Suppressor macrophage (primary cell): ENCODE measurements at places on chromosomes 2 and 18.

DNA sequence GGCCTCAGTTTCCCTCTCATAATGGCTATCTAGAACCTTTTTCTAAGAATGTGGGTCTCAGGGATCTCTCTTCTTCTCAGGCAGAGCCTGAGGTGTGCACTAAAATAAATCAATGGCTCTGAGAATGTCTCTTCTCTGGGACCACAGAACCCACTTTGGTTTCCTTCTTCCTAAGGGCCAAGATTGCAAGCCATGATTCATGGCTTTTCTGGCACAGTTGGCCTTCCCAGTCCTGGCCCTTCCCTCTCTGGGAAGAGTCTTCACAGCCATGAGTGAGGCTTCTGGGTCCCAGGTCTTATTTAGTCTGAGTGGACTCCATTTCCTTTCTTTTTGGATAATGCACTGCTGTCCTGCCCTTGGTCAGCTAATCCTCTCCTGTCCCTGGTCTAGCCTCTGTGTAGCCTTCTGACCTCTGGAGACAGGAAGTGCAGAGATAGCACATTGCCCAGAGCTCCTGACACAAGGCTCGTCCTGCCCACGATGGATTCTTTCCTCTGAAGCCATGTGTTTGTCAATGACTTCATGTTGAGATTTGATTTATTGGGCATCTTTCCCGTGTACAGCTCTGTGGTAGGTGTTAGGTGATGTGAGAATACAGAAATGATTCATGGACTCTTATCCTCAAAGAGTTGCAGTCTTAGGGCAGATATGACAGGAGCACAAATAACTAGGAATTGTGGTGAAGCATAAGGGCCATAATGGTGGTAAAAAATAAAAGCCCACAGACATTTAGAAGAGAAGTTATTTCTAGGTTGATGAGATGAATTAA, 245.0 kb downstream of the CLIP4 start:
- no peak for DNase-seq

DNA sequence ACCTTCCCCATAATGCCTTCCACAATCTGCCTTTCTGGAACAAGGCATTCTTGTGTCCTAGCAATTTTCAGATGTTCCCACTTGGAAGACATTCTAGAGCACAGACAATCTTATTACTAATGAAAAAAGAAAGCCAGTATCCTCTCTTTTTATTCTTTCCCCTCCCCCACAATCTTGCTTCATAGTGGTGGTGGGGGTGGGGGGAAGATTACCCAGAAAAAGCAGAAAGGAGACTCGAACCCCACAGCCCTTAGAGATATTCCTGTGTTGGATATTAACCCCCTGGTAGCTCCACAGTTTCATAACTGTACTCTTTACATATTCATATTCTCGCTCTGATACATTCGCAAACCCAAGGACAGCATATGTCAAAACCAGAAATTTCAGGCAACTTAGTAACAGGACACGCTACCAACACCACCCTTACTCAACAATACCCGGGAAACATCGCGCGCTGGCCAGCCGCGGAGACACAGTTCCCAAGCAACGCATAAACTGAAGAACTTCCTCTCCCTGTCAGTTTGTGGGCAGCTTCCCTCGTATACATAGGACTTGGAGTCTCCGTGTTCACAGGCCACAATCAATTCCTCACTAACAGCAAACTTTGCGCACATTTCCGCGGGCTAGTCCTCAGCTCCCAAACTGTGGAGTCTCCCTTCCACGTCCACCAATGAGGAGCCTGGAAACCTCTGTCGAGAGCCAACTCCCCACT, 793 bp downstream of the NR4A2 start:
- DNase-seq: peak; percentile 92

- DNase-seq: peak; percentile 82
Measured at GRCh38 chr2:130371723-130372054, 15.8 kb downstream of the PTPN18 start.

DNA sequence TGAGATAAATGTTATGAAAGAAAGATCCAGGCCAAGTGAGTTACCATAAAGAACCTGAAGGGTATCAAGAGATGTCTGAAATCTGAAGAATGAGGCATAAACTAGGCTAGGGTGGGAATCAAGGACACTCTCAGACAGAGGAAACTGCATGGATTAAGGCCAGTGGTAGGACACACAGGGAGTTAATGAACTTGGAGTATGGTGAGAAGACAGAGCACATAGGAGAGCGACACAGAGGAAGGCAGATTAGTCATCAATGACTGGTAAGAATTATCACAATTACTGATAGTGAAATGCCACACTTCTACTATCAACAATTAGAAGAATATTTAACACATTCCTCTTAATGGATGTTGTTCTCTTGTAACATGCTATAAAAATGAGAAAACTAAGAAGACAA, 76.9 kb downstream of the TTC21B start:
- DNase-seq: no peak

GRCh38 chr2:8298783-8299182, 383.1 kb upstream of the ID2 start:
- peak; percentile 99 for DNase-seq

DNA sequence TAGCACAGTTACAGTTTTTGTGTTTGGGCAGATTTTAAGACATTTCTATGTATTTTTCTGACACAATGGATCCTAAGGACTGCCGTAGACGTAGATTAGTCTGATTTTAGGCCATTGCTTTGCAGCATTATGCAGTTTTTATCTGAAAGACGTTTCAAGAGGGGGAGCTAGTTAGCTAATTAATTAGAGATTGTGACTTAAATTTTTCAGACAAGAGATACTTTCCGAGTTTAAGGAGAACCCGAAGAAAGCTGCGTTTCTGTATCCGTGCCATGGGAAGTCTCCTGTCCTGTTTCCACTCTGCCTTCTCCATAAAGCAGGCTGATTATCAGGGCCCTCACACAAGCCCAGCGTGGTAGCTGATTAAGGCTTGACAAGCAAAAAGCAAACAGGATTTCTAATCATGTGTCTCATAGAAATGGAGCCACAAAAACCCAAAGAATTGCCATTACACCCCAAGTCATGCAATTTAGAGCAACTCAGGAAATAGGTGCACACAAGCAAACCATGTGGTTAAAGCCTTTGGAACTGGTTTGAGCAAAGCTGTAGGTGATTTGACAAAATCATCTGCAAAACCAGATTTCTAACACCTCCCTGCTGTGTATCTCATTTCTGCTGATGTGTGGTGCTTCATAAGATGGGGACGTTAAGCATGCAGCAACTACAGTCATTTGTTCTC, 808.1 kb downstream of the RNF144A start:
- no peak for DNase-seq

GRCh38 chr2:16647992-16648617, 17.5 kb downstream of the CYRIA start:
- DNase-seq: no peak

GRCh38 chr2:160168878-160169277, 31.2 kb downstream of the ITGB6 start:
- DNase-seq: no peak

- no peak for DNase-seq
Measured at GRCh38 chr18:43061816-43062215, 53.7 kb downstream of the RIT2 start.

GRCh38 chr2:54287532-54287931, 31.5 kb upstream of the TSPYL6 start:
- no peak for DNase-seq

- DNase-seq: no peak
Measured at GRCh38 chr2:66985906-66986305, 411.2 kb upstream of the ETAA1 start.

DNA sequence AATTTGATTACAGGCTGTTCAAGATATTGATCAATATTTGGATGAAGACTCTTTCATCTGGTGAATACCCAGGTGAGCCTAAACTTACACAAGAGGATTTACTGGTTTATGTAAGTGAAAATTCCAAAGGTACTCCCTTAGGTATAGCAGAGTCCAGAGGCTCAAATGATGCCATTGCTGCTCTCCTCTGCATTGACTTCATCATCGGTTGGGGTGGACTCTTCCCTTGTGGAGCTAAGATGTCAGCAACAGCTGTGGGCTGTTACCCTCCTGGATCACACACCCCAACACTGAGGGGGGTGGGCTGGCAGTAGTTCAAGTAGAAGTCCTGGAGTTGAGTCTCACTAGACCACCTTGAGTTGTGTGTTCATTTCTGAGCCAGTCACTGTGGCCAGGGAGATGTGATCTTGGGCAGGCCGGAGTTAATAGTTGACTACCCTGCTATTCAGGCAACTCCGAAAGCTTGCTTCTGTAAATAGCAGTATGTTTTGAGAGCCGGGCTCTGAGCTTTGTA, 236.9 kb downstream of the PTPRM start:
- DNase-seq: no peak

DNA sequence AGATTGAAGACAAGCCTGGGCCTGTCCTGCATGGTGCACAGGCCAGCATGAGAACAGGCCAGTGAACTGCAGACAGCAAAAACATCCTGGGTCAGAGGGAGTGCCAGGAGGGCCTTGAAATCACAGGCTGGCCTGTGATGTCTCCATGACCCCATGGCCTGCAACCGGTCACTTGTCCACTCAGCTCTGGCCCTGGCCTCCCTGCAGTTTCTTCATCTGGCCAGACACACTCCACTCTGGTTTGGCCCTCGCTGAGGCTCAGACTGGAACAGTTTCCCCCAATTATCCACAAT, 12.6 kb downstream of the CYRIA start:
- DNase-seq: no peak

- no peak for DNase-seq
Measured at GRCh38 chr2:42843131-42843530, 50.7 kb upstream of the HAAO start.

DNA sequence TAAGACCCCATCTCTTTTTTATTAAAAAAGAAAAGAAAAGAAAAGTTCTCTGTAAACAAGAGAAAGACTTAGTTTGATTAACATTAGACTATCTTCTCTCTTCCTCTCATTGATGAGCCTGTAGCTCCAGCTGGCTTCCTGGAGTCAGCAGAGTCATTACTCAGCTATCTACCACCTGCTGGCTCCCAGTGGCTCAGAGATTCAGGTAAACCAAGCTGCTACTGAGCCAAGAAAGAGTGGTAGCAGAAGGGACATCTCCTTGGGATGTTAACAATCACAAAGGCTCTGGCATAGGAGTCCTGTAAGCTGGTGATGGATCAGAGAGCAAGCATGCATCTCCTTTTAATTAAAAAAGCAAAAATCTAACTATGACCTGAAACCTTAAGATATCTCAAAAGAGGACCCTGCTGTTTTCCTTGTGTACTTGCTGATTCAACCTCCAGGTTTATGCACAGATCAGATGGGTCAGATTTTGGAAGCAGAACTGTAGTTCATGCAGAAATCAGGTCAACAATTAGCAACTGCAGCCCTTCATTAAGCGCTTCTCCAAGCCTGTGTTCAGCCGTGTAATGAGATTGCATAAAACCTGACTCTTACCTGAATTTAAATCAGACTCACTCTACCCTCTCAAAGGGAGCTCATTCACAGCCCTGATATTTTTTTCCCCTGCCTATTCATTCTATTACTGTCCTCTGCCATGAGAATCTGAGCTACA, 225.8 kb downstream of the RNF152 start:
- DNase-seq: no peak

DNA sequence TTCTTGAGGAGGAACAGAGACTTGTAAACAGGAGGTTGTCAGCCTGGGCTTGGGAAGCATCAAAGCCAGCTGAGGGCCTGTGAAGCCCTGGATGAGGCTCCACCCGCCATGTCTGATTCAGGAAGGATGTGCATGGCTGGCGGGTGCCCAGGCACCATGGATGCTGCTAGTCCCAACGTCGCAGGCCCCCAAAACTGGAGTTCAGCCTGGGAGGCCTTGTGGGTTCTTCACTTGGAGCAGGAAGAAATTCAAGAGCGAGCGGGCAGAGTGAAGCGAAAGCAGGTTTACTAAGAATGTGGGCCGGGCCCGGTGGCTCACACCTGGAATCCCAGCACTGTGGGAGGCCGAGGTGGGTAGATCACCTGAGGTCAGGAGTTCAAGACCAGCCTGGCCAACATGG, 12.1 kb upstream of the PXDN start:
- no peak for DNase-seq

DNA sequence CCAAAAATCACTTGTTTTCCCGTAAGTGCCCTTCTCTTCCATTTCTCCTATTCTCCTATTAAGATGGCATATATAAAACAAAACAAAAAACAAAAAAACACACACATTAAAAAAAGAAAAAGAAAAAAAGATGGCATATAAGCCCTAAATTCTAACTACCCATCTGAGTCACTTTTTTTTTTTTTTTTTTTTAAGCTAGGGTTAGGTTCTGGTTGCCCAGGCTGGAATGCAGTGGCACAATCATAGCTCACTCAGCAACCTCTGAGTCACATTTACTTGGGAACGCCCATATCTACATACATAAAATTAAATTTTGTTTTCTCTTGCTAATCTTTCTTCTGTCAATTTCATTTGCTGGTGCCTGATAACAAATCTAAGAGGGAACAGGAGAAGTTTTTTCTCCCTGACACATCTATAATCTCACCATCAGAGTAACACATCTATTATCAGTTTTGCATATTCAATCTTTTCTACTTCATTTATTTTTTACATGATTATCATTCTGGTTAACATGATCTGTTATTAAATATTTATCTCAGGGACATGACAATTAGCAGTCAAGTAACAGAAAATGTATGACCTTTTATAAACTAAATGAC, 52.1 kb downstream of the EEF1B2 start:
- no peak for DNase-seq

GRCh38 chr2:30351116-30351515, 95.9 kb upstream of the LCLAT1 start:
- DNase-seq: no peak

- DNase-seq: no peak
Measured at GRCh38 chr2:134261398-134262131, 7.7 kb downstream of the MGAT5 start.

DNA sequence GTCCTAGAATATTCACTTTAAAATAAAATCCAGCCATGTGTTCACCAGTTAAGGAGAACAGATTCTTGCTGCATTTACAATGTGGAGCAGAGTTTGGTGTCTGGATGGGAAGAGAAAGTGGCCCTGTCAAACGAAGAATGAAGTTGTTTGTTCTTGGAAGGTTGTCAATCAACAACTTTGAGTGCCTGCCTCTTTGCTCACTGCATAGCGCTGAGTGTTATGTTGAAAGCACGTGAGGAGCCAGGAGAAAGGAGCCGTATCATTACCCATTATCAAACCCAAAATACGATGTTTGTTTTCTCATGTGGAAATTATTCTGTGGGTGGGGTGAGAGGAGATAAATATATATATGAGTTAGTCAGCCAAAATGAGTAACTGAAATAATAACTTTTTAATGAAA, 492.5 kb upstream of the POU3F3 start:
- no peak for DNase-seq

- no peak for DNase-seq
Measured at GRCh38 chr2:15744820-15745219, 153.2 kb downstream of the DDX1 start.

- DNase-seq: peak; percentile 80
Measured at GRCh38 chr2:46299365-46300263, 2.4 kb downstream of the EPAS1 start.

DNA sequence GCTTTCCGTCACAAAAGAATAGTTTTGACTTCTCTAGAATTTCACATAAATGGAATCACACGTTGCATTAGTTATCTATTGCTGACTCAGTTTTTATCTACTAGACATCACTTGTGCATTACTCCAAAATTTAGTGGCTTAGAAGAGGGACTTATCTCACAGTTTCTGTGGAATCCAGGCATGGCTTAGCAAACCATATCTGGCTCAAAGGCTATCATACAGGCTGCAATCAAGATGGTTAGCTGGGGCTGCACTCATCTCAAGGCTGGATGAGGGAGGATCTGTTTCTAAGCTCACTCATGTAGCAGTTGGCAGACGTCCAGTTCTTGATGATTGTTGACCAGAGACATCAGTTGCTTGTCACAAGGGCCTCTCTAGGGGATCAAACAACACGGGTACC, 6.6 kb upstream of the DSC3 start:
- no peak for DNase-seq

GRCh38 chr2:96501471-96501874, 3.7 kb downstream of the NEURL3 start:
- peak; percentile 60 for DNase-seq

- DNase-seq: no peak
Measured at GRCh38 chr18:65876310-65876709, 125.5 kb downstream of the CDH7 start.
